ENCODE measurements at places on chromosomes 2 and 18.

- DNase-seq = no peak
These were observed 34.4 kb upstream of the KLF7 start for GRCh38 chr2:207200136-207200535.

DNA sequence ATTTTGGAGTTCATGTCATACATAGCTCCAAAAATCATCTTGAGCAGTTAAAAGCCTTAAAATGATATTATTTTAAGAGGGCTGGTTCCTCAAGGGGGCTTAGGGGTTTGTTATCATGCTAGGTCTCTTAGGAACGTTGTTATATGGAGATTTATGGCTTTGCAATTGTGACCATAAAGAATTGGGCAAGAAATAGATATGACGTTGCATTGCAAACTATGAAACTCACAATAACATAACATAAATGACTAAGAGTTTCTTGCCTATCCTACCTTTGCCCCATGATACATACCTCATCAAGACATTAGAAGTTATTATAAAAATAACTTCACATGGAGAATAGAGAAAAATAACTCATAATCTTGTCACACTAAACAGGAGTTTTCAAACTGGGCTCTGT, 206.4 kb upstream of the SESTD1 start:
- no peak for DNase-seq

DNA sequence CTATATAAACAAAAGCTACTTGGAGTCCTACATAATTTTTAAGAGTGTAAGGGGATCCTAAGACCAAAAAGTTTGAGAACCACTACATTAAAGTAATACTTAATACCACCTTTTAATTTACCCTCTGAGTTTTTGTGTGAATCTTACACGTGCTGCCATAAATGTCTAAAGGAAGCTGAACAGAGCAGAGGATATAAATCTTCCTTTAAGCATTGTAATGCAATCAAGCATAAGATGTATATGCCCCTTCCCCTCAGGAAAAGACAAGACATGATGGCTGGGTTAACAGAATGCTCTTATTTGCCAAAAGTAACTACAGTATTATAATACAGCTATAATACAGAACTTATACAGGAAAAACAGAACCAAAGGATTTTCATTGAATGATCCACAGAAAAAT, 2.9 kb downstream of the ESCO1 start:
- no peak for DNase-seq

GRCh38 chr2:149768320-149768799, 180.8 kb upstream of the MMADHC start:
- DNase-seq = no peak

DNA sequence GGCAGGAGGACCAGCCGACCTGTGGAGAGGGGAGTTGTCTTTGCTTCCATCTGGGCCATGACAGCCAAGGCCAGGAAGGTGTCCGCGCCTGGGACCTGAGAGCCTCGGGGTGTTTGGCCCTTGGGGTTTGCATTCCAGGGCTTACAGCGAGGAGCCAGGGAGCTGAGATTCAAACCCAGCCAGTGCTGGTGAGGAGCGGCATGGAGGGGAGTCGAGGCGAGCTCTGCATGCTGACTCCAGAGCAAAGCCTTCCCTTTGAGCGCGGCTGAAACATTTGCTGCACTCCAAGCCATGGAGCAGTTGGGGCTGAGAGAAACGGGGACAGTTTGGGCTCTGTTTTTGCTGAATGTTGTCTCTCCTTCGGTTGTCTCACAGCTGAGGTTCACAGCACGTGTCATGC, 77.4 kb downstream of the TWIST2 start:
- no peak for DNase-seq

GRCh38 chr2:181430406-181431118, 26.6 kb upstream of the ITGA4 start:
- DNase-seq = peak; percentile 82

DNA sequence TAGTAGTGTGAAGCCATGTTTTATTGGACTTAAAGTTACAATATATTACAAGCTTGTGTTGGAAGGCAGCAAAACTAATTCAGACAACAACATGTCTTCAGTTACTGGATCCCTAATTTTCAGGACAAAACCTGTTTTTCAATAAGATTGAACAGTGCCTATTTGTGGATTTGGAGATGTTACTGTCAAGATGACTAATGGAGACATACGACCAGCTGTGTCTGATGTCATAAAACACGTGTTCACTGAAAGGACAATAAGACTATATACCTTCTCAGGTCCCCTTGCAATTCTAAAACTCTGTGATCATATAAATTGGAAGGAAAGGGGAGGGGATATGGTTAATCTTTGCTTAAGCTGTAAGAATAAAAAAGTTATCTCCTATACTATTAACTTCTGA, 21.7 kb downstream of the METTL21A start:
- DNase-seq = no peak

DNA sequence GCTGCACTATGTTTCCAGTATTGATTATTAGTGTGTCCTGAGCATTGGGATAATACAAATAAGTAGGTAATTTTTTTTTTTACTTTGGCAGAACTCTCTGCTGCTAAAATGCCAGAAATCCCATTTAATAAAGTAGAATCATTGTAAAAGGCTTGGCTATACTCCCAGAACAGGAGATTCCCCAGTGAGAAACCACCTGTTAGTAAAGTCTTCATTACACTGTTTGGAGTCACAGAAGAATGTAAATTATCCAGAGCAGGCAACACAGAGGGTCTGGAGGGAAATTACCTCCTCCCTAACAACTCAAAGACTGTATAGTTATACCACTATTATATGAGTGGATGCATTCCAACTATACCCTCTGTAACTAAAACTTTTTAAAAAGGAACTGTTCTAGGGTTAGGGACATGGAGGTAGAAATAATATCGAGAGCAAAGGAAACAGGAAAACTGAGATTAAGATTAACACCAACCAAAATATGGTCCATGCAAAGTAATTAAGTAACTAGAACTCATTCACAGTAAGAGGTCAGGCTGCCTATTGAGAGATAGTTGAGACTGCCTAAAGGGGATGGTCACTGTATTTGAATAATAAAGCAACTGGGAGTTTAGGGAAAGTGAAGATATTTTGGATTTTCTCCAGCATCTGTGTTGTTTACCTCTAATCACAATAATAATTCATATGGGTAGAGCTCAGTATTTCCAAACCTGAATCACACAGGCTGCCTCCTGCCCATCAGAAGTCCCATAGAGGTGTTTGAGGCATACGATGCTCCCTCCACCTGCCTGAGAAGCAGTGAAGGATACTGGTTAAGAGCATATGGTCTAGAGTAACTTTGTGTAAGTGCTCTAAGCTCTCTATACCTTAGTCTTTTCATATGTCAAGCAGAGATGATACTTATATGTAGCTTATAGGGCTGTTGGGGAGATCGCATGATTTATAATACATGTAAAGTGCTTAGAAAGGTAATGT, 34.4 kb downstream of the MAP2 start:
- no peak for DNase-seq

GRCh38 chr2:151178207-151178606, 83.5 kb downstream of the RBM43 start:
- no peak for DNase-seq

DNA sequence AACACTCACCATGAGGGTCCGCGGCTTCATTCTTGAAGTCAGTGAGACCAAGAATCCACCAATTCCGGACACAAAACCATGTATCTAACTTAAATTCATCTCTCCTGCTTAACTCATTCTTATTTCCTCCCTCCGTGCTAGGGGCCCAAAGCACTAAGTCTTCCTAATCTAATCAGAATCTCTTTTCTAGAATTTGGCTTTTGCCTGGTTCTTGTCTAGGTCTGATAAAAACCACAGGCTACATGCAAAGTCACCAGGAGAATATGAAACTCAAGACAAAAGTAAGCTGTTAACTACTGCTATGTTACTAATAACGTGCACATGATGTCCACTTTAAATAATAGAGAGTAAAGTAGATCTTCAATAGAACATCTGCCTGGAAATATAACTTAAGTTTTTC, 69.9 kb downstream of the TRIP12 start:
- DNase-seq = no peak

- DNase-seq = no peak
These were observed 331.6 kb downstream of the TXNL1 start for GRCh38 chr18:56306797-56307196.

- DNase-seq = no peak
These were observed 485.2 kb downstream of the FBXO15 start for GRCh38 chr18:73662421-73662820.

- DNase-seq = no peak
These were observed 3.9 kb upstream of the IL1R2 start for GRCh38 chr2:101987832-101988231.

- no peak for DNase-seq
These were observed 1284.2 kb upstream of the PIK3C3 start for GRCh38 chr18:40670668-40671375.

Data from NB4 (cell line).